ENCODE measurements at places on chromosomes 1 and 21. TPM values are rescaled to one million over a fixed set of nuclear protein-coding genes. Genes with fewer than 3 reads are reported as not detected.

The SPRR1A gene
- not detected for total RNA-seq

The GJC2 gene
- total RNA-seq = 0.82 TPM

The LRIG2 gene
- 28.1 TPM for total RNA-seq

The SCP2 gene
- total RNA-seq = 57.5 TPM

The APOBEC4 gene
- not detected for total RNA-seq

The TIE1 gene
- total RNA-seq = 6.9 TPM

The RAD54L gene
- total RNA-seq = 0.82 TPM

The CDC42BPA gene
- total RNA-seq = 154 TPM

The ADGRL2 gene
- 120 TPM for total RNA-seq

GRCh38 chr1:30321246-30321910 is 402.0 kb downstream of the MATN1 start:
- DNase-seq = no peak

DNA sequence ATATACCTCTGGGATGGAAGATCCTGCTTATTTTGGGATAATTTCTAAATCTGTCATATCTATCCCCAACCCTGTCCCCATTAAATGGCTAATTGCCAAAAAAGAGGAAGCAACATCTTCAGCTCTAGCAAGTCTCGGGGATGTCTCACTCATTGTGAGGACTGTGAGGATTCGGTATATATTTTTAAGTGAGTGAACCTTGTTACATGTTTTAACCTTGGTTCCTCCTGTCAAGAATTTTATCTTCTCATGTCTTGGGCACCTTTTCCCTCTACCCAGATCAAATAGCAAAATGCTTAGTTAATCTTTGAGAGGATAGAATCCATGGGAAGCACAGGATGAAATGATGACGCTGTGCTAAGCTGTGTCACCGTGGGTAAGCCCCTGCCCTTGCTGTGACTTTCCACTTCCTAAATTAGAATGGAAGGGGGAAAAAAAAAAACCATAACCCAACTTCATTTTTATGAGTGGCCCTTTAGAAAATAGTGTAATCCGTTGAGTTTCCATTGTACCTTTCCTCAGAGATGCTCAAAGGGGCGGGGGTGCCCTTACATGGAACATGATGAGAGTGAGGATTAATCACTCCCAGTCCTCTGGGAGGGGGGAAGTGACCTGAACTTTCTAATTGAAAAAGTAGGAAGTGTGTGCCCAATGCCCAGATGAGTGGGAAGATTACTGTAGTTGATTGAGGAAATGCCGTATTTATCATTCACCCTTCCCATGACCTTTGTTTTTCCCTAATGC is 7.6 kb downstream of the ATP1A1 start:
- DNase-seq = no peak

GRCh38 chr1:92851729-92852128 is 19.9 kb downstream of the RPL5 start:
- no peak for DNase-seq

- no peak for DNase-seq
Measured at GRCh38 chr1:225688345-225688744, 35.4 kb upstream of the ENAH start.

- DNase-seq = peak; percentile 92
Measured at GRCh38 chr1:3453203-3453761, 1.2 kb upstream of the ARHGEF16 start.

DNA sequence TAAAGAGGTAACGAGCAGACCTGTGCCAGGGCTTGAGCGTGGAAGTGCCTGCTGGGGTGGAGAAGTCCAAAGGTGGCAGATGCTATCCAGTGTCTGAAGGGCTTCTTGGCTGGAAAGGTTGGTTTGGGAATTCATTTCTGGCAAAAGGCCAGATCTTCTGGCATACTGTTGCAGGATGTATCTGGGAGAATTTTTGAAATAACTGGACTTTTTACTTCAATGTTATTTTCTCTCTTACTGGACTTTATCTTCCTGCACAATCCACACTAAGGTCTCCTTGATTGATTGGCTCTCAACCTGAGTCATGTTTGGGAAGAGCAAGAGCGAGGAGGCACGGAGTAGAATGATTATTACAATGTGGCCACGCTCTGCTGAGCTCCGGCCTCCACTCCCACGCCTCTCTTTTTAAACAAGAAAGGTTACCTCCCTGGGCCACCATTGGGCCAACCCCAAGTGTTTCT is 278.4 kb downstream of the TM2D1 start:
- DNase-seq = no peak

- no peak for DNase-seq
Measured at GRCh38 chr1:115718011-115718754, 50.3 kb downstream of the CASQ2 start.

- DNase-seq = no peak
Measured at GRCh38 chr1:101064697-101065096, 39.1 kb upstream of the DPH5 start.

- DNase-seq = no peak
Measured at GRCh38 chr1:186858923-186859322, 30.2 kb downstream of the PLA2G4A start.

DNA sequence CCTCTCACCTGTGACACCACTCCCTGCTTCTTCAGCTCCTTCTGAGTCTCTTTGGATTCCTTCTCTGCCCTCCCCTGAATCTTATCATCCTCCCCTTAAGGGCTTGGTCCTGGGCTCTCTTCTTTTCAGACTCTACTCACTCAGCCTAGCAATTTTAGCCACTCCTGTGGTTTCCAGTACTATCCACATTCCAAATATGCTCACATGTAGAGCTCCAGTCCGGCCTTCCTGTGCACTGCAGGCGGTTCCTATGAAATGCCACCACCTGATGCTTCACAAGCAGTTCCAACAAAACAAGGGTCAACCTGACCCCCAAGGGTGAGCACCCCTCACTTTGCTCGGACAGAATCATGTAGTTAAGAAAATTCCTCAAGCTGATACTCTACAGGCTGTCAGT is 35.9 kb downstream of the MAB21L3 start:
- no peak for DNase-seq

- DNase-seq = no peak
Measured at GRCh38 chr1:243341074-243341473, 85.2 kb downstream of the SDCCAG8 start.

DNA sequence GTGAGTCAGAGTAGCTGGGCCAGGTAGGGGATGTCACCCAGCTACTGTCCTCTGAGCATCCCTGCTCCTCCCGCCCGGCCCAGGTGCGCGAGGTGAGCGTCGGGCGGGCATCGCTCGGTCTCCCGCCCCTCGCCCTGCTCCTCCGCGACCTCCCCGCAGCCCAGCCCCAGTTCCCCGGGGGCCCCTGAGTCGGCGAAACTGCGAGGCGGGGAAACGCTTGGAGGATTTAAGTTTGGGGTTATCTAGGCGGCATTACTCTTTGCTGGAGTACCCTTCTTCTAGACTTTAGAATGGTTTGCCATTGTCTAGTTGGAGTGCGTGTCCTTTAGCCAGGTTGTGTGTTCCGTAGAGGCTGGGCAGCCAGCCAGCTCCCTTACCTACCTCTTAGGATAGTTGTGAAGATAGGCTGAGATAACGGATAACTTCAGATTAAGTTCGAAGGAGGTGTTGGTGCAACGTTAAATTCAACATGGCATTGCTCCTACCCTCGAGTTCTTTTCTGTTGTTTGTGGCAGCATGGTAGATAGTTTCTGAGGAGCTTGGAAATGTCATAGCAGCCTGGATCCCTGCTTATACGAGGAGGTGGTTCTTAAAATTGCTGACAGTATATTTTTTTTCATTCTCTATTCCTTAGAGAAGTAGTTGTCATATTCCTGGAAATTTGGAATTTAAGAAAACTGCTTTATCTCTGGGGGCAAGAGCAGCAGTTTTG is 697 bp downstream of the AGO3 start:
- DNase-seq = peak; percentile 24

DNA sequence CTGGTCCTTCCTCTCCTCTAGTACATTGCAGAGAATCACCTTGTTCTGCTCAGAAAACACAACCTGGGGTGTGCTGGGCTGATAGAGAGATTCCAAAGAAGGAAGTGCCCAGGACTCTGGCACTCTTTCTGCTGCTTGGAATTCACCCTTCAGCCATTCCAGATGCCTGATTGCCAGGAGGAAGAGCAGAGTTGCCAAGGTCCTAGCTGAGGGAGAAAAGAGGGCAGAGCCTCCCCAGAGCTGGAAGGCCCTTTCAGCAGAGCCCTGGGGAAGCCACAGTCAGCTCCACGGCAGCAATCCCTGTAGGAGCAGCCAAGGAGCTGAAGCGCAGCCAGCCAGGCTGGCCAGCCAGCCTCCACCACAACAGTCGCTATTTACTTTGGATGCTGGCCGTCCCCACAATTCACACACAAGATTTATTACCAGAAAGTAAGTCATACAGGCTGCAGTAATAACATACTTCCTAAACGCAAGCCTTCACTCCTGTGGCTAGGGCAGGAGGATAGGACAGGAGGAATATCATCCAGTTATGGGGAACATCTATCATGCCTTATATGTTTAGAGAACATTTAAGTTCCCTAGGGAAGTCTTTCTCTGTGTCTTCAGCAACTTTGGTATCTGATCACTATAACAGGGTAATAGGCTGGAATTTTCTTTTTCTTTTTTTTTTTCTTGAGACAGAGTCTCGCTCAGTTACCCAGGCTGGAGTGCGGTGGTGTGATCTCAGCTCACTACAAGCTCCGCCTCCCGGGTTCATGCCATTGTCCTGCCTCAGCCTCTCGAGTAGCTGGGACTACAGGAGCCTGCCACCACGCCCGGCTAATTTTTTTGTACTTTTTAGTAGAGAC is 36.6 kb upstream of the SLC44A3 start:
- no peak for DNase-seq

- DNase-seq = no peak
Measured at GRCh38 chr1:65425697-65426096, 5.2 kb downstream of the LEPR start.

DNA sequence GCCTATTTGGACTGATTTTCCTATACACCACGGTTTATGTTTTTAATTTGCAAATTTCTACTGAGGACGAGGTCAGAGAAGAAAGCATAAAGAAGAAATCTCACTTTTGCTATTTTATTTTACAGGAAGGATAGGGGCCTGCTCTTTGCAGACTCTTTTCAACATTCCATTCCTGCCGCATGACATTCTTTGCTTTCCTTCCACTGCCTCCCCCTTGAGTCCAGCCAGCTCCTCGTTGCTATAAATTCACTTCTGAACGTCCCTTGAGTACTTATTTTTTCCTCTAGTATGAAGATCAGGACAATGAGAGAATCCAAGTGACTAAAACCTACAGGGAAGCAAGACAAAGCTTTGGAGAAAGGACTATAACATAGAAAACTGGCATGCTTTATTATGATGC is 53.4 kb upstream of the PTGFR start:
- DNase-seq = no peak

DNA sequence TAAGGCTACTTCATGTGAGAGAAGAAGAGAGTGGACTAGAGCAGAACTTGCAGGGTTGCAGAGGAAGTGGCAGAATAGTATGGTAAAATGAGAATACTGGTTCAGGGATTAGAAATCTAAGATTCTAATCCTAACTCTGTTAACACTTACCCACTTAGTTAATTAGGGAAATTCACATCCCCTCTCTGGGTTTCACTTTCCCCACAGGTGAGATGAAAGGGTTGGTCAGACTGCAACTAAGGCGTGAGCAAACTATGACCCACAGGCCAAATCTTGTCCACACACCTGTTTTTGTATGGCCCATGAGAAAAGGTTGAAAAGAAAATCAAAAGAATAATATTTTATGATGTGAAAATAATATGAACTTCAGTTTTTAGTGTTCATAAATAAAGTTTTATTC is 117.5 kb downstream of the MACF1 start:
- DNase-seq = no peak

- DNase-seq = no peak
Measured at GRCh38 chr21:28418726-28419514, 573.8 kb downstream of the LTN1 start.

DNA sequence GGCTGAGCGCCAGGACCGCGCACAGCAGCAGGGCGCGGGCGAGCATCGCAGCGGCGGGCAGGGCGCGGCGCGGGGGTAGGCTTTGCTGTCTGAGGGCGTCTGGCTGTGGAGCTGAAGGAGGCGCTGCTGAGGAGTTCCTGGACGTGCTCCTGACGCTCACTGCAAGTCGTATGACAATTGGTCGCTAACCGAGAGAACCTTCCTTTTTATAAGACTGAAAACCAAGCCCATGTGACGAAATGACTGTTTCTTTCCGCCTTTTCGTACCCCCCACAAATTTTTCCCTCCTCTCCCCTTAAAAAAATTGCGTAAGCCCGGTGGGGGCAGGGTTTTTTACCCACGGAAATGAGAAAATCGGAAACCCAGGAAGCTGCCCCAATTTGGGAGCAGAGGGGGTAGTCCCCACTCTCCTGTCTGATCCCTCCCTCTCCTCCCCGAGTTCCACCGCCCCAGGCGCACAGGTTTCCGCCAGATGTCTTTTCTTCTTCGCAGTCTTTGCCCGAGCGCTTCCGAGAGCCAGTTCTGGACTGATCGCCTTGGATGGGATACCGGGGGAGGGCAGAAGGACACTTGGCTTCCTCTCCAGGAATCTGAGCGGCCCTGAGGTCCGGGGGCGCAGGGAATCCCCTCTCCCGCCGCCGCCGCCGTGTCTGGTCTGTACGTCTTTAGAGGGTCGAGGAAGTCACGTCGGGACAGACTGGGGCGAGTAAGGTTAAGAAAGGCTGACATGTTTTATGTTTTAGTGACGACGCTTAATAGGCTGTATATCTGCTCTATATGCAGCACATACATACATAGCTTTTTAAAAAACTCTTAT is at the start of gene PTGS2:
Gene PTGS2, minus strand, starts transcription at position 179 of the 817 bp plus-strand sequence. Its CDS starts 133 bp downstream, at position 46.
- peak; percentile 64 for DNase-seq

DNA sequence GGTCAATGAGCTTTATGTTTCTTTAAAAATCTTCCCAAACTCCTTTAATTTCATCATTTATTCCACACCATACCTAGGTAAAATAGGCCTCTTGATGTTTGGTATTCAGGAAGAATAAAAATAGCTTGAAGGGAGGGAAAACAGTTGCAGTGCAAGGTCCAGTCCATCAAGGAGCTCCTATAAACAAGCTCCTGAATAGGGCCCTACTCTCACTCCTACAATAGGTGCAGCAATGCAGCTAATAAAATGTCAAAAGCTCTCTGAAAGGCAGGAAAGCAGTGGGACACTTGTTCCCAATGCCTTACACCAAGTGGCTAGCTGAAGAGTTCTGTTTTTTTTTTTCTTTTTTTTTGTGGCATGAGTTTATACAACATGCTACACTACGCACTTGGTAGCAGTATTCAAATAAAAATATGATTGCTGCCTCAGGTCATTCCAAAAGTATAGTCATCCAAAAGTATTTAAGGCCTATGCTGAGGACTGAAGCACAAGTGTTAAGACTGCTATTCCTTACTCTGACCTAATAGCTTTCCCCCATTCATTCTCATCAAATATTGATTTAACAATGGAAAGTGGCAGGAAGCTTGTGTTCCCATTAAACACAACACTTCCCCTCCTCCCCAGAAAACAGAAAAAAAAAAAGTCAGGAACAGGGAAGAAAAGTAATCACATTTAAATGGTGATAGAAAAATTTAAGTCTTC is 9.8 kb downstream of the TEX38 start:
- no peak for DNase-seq

GRCh38 chr1:3360646-3361257 is 93.7 kb upstream of the ARHGEF16 start:
- peak; percentile 54 for DNase-seq
